ENCODE measurements at places on chromosomes 4 and X. TPM values are rescaled to one million over a fixed set of nuclear protein-coding genes. Genes with fewer than 3 reads are reported as not detected.

DNA sequence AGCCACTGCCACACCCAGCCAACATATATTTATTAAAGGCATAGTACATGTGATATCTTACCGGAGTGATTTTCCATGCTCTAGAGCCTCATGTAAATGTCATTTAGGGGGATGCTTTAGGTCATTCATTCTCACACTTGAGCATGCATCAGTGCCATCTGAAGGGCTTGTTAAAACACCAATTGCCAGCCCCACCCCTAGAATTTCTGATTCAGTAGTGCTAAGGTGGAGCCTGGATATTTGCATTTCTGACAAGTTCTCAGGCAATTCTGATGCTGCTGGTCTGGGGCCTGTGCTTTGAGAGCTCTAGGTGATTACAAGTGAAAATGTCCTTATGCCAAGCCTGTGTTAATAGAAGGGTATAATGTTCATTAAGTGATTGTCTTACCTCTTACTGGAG lies 107.7 kb downstream of the PHEX start:
- no peak for DNase-seq

SSX3 gene
- total RNA-seq, result not detected

SGMS2 gene
- total RNA-seq, result 43.6 TPM

FAM149A gene
- total RNA-seq, result 17.2 TPM

P2RY4 gene
- total RNA-seq, result 1.0 TPM

GABRG1 gene
- total RNA-seq, result 1.4 TPM

GRCh38 chrX:114985967-114986592 lies 31.3 kb downstream of the IL13RA2 start:
- DNase-seq, result no peak

DNA sequence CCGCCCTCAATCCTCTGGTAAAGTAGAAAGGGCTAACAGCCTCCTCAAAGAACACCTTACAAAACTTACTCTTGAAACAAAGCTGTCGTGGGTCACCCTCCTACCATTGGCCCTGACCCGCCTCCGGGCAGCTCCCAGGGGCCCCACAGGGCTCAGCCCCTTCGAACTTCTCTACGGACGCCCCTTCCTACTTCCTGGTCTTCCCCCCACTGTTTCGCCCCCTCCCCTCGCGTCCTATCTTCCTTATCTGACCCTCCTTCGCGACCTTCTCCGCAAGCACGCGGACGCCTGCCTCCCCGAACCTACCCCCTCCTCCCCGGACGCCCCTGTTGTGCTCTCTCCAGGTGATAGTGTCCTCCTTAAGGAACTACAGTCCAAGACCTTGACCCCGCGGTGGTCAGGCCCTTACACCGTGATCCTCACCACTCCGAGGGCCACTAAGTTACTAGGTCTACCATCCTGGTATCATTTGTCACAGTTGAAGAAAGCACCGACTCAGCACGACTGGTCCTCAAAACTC lies 963.1 kb downstream of the RPA4 start:
- no peak for DNase-seq

- no peak for DNase-seq
Observed at GRCh38 chrX:21912989-21913388, 27.5 kb upstream of the SMS start.

DNA sequence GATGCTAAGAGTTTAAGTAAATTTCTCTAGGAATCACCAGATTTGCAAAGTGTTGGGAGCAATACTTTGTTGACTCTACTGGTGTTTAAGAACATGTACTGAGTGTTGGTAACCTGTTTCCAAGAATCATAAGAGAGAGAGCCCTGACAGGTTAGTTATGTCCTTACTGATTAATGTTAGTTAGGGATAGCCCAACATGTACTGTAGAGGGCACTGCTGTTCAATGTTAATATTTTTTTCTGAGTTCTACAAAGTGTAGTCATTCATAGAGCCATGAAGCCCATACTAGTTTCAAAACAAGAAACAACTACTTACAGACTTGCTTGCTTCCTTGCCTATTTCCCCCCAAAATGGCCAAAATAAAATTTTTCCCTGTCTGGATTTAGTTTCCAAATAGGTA lies 11.9 kb downstream of the TMPRSS11D start:
- DNase-seq, result no peak
